ENCODE measurements at places on chromosomes 11 and 22.
A peak's percentile ranks its signal among the peaks of the same experiment; 100 is the strongest.

- DNase-seq, result no peak
Observed at GRCh38 chr11:110522471-110522870, 92.7 kb downstream of the FDX1 start.

DNA sequence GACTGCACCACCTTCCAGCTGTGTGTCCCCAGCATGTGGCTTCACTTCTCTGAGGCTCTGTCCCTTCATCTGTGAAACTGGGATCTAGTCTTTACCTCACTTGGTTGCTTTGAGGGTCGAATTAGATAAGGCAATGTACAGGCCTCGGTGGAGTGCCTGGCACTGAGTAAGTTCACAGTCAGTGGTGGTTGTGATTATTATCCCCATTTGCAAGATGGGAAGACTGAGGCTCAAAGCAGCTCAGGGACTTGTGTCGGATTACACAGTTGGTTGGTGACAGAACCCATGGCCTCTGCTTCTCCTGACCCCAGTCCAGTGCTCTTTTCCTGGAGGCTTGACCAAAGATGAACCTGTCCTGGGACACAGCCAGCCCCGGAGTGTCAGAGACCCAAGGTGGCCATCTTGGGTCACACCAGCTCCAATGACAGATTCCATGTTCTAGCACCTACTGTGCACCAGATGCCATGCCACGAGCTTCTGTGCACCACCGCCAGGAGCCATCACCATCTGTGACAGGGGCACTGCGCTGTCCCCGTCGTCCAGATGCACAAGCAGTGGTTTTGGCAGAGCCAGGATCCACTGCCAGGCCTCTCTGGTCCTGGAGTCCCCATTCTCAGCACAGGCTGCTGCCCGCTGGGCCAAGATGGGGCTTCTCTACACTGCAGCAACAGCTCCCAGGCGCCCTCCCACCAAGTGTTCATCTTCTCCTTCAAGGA is 60.5 kb downstream of the IGLL1 start:
- DNase-seq, result no peak

DNA sequence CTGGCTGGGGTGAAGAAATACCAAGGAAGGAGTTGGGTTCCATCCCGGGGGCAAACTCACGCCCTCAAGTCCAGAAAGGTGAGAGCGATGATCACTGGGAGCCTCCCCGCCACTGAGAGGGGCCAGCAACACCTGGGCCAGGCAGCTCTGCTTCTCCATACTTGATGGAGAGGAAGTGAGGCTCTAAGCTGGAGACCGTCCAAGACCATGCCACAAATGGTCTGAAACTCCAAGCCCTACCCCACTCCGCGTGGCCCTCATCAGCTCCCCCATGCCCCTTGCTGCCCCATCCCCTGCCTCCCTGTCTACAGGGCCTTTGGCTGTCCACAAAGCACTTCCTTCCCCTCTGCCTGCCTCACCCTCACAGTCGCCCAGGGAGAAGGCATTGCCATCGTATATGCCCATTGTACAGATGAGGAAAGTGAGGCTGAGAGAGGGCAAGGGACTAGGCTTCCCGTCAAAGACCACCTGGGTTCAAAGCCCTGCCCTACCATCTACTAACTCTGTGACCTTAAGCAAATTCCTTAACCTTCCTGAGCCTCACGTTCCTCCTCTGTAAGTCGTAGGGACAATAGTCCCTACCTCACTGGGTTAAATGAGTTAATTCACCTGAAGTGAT is 4.4 kb upstream of the PDGFB start:
- DNase-seq, result no peak

- peak; percentile 45 for DNase-seq
Observed at GRCh38 chr22:24758164-24758799, 16.2 kb downstream of the PIWIL3 start.

GRCh38 chr11:97445561-97445960 is 1055.7 kb downstream of the JRKL start:
- DNase-seq, result no peak

- DNase-seq, result no peak
Observed at GRCh38 chr22:37485395-37486223, 575 bp downstream of the MFNG start.
